ENCODE measurements at places on chromosomes 3 and 15.
A peak's percentile ranks its signal among the peaks of the same experiment; 100 is the strongest.

DNA sequence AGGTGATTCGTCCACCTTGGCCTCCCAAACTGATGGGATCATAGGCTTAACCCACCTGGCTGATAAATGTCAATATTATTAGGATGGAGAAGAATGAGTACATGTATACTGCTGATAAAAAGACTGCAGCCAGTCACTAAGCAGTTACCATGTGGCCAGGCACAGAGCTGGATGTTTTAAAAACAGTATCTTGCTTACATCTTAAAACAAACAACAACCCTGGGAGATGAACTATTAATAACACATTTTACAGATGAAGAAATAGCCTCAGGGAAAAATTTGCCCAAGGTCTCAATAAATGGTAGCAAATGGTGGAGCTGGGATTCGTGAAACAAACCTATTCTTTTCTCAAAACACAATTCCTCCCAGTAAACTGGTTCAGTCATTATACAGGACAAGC, 18.1 kb downstream of the IL17RD start:
- no peak for DNase-seq

DNA sequence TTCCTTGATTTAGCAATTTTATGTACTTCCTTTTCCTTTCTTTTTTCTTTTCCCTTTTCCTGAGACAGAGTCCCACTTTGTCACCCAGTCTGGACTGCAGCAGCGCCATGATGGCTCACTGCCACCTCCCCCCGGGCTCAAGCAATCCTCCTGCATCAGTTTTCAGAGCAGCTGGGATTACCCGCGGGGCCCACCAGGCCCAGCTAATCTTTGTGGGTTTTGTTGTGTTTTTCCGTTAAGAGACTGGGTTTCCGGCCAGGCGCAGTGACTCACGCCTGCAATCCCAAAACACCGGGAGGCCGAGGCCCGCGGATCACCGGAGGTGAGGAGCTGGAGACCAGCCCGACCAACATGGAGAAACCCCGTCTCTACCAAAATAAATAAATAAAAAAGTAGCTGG, 17.7 kb downstream of the GOLGA8S start:
- no peak for DNase-seq

DNA sequence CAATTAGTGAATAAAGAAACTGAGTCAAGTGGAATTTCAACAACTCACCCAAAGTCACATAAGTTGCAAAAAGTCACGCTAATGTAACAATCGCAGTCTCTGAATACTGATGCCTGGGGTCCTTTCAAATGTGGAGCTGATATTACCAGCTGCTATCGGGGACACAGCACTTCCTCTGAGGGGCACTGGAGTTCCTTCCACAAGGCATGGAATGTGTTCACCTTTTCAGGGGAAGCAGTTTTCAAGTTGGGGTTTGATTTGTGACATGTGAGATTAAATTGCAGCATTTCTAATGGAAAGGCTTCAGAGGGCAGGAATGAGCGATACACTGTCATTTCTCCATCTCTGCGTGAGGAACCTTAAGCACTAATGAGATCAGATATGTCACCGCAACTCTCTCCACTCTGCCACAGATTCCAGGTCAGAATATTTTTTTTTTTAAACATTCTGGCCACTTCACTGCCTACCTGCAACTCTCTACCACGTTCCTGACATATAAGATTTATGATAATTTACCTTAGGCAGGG, 807.2 kb upstream of the CFAP20DC start:
- DNase-seq, result no peak

DNA sequence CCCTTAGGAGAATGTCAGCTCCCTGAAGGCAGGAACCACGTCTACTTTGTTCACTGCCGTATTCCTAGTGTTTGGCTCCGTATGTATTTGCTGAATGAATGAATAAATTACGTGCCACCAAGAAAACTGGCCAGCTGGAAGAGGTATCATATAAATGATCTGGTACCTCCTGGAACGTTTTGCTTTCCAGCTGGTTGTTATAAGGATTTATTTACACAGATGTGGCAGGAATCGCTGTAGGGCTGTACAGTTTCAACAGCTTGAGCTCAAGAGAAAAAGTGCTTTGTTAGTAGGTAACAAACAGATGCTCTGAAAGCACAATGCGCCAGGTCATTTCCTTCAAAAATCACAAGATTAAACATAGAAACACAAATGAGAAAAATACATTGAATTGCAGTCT, 108.8 kb upstream of the ATP2B2 start:
- DNase-seq, result no peak

DNA sequence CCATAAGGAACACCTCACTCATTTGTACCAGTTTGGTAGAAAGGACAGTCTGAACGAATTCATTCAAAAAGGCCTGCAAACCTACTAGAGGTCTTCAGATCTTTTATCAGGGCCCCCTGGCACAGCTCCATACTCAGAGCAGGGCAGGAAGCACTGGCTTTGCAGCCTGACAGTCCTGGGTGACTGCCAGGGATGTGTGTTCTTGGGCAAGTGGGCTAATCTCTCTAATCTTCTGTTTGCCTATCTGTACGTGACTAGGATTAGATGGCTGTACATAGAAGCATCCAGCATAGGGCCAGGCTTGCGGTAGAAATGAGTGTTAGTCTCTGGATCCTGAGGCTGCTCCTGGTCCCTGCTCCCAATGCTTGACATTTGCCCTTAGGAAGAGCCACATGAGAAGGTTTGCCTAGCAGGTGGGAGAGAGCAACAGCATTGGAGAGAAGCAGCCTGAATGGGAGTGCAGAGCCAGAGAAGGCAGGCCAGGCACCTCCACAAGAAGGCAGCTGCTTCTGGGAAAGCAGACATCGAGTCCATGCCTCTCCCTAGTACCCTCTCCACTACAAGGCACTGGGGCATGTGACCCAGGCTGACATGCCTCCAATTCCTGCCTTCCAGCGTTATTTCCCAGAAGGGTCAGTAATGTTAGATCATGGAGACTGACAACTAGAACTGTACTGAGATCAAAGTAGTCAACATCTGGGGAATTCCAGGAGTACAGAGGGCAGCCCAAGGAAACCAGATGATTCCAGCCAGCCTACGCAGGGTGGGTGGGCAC, 1.0 kb upstream of the CXCR6 start:
- no peak for DNase-seq

GRCh38 chr15:74129586-74130154, 716 bp upstream of the ISLR2 start:
- DNase-seq, result no peak

DNA sequence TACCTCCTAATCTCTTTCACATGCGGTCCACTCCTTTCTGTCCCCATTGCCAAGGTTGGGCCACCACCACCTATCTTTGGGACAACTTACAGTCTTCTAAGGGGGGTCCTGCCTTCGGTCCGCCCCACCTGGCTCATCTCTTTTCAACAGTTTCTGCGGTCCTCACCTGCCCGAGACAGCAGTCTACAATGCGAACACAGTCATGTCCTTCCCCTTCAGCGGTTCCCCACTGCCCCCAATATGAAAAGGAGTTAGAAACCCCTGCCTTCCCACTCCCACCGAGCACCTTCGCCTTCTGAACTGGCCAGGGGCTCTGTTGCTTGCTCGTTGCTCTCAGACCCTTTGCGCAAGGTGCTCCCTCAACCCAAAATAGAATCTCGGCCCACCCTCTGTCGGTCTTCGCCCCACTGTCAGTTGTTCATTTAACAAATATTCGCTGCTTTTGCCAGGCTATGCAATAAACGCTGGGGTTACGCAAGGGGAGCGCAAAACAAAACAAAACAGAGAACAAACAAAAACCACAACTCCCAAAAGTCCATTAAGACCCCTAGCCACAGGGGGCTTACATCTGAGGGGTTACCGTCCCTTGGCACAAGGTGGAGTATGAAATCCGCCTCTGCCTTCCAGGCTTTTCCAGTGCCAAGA, 611 bp upstream of the FANCI start:
- no peak for DNase-seq

DNA sequence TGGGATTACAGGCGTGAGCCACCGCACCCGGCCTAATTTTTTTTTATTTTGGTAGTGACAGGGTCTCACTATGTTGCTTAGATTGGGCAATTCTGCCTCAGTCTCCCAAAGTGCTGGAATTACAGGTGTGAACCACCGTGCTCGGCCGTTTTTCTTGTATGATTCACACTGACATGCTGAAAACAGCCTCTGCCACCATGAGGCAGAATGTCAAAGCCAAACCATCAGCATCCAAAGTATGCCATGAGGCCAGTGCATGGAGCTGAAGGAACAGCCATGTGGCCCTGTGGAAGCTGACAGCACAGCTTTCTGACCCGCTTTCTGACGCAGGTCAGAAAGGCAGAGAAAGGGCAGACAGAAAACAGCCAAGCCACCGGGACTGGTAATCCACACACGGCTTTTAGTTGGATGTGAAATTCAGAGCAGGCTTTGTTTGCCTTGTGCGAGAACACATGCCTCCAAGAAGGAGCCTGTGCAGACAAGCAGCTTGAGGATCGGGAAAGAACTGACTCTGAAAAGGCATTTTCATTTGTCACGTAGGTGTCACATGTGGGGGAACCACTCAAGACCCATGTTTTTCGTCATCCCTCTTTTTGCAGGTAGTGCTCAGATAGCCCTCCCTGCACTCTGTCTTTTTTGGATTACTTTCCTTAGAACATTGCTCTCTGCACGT, 25.1 kb downstream of the XYLB start:
- no peak for DNase-seq

DNA sequence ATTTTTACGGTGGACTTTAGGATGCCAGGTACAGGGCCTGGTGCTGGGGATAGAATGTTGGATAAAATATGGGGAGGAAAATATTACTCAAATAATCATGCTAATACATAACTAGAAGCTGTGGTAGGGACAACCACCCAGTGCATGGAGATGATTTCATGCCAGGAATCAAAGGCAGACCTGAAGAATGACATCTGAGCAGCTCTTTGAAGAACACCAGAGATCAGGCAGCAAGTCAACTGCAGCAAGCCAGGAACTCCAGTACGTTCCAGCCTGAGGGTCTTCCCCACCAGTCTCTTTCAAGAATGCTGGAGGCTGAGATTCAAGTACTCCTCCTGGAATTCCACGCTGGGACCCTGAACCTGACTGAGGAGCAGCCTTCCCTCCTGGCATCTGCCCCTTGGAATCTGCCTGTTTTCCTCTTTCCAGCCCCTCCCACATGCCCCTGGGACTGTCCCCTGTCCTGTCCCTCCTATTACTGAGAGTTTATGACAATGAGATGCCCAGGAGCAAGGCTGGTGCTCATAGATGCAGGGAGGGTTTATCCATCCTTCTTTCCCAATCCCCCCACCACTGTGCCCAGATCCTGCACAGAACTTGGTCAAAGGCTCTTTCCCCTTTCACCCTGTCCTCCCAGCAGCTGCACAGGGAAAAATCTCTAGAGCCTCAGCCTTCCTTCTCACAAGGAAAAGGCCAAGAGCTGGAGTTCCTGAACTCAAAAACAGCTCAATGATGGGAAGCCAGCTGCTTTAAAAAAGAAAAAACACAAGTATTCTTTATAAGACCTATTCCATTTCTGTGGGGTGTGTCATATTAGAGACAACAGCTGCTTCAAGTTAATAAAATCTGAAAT, 68.0 kb downstream of the PDZRN3 start:
- no peak for DNase-seq

DNA sequence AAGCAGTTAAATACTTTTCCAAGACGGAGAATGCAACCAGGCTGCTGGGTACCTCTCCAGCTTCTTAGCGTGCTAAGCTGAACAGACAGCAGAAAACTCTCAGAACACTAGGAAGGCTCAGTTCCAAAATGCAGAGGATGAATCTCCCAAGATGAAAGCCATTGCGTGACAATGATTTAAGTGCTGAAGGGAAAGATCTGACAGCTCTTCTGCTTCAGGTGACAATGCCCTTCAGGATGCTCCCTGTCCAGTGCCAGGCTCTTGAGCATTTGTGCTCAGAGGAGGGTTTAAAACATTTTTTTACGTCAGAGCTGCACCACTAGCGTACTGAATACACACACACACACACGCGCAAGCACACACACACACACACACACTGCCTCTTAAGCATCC, 26.3 kb downstream of the ARHGEF3 start:
- no peak for DNase-seq

- DNase-seq, result no peak
Observed at GRCh38 chr3:67202053-67202452, 203.9 kb downstream of the KBTBD8 start.

- DNase-seq, result no peak
Observed at GRCh38 chr3:32937331-32937730, 14.1 kb upstream of the CCR4 start.

- DNase-seq, result peak; percentile 48
Observed at GRCh38 chr3:5053021-5053831, 68.9 kb upstream of the ARL8B start.

DNA sequence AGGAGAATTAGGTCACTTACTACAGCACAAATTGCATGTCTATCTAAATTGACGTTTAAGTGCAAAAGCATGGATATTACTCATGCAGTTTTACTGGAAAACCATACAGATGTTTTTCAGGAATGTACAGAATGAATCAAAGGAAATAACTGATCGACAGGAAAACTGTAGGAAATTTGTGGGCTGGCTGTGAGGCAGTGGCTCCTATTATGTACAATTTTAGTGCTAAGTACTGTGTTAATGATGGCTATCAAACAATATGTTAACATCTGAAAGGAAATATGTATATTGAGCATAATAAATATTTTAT, 6.9 kb downstream of the NUDT16 start:
- no peak for DNase-seq

- no peak for DNase-seq
Observed at GRCh38 chr15:67190813-67191212, 63.6 kb downstream of the AAGAB start.

GRCh38 chr3:151327571-151328198, 1.7 kb downstream of the P2RY13 start:
- peak; percentile 45 for DNase-seq

GRCh38 chr3:30428251-30428650, 178.2 kb upstream of the TGFBR2 start:
- DNase-seq, result no peak

GRCh38 chr15:65752151-65752700, 39.9 kb downstream of the DENND4A start:
- DNase-seq, result no peak

GRCh38 chr15:62894322-62895085, 148.0 kb upstream of the TPM1 start:
- DNase-seq, result no peak

DNA sequence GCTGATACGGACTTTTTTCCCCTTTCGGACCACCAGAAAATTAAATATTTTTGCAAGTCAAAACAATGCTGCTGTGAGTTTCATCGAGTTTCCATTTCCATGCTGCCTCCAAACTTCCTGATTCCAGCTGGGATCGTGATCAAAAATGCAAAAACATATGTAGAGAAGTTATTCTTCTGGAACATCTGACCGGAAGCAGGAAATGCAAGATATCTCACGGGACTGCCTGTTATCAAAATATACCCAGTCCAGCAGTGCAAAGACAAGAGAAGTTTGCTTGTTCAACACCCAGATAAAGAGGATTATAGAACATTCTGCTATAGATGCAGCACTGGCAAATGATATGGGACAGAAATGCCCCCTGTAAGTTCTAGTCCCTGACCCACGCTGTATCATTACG, 726.7 kb upstream of the NR2F2 start:
- DNase-seq, result no peak

DNA sequence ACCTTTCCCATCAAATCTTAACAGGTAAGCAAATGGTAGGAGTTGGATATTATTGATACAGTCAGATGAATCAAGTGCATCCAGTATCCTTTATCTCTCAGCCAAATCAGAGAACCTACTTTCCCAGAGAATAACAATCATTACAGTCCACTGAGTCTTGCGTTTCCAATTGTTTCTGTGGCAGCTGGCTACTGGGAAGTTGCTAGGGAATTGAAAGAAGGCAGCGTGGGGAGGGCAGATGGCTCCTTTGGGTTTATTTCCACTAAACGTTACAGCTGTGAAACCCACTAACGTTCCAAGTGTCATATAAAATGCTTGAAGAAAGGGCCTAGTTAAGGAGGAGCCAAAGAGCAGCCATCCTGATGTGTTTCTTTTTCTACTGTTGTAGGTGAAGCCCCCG, 78.4 kb downstream of the WDR72 start:
- DNase-seq, result no peak

GRCh38 chr15:42070279-42070975, 23.9 kb downstream of the PLA2G4D start:
- DNase-seq, result no peak

Data from pons (tissue), 1 donor.